NCI-H187 treated with DMSO at 0.1 percent for 48 hours (cell line): ENCODE measurements at places on chromosomes 1 and 21.
A peak's percentile ranks its signal among the peaks of the same experiment; 100 is the strongest.

- no peak for DNase-seq
These were observed 17.5 kb downstream of the SLC26A9 start for GRCh38 chr1:205925736-205926135.

- DNase-seq: no peak
These were observed 50.7 kb downstream of the SPATA17 start for GRCh38 chr1:217681806-217682205.

DNA sequence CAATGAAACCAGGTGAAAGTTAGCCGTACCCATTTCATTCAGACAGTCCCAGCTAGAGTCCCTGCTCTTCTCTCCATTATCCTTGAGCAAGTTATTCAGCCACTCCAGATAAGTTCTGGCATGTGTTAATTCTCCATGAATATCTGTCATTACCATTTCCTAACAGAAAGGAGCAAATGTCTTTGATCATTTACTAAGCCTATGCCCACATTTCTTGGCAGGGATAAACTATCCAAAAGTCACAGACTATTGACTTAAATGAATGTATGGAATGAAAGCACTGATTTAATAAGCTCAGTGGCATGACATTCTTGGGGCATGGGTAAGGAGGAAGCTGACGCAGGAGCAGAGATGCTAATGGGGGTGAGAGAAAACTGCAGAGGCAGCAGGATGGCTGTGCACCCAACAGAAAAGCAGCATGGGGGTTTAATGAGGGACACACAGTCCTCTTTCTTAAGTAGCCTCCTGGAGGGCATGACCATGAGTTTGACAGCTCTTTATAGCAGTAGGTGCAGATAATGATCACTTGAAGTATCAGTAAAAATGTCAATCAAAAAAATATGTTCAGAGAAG, 17.6 kb upstream of the DHCR24 start:
- DNase-seq: no peak

- no peak for DNase-seq
These were observed 365.7 kb upstream of the USP24 start for GRCh38 chr1:55580845-55581332.

DNA sequence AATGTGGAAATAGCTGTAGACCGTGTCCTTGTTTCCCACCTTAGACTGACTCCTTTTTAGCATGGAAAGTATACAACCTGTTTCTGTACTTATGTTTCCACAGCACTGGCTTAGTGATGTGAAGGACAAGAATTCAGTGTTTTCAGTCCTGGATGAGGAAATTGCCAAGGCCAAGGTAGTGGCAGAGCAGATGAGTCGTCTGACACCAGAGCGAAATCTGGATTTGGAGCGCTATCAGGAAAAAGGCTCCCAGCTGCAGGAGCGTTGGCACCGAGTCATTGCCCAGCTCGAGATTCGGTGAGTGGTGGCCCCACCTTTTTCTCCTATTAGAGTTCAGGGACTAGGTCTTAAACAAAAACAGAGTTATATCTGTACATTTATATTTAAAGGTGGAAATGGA, 112.6 kb downstream of the MACF1 start:
- DNase-seq: no peak

DNA sequence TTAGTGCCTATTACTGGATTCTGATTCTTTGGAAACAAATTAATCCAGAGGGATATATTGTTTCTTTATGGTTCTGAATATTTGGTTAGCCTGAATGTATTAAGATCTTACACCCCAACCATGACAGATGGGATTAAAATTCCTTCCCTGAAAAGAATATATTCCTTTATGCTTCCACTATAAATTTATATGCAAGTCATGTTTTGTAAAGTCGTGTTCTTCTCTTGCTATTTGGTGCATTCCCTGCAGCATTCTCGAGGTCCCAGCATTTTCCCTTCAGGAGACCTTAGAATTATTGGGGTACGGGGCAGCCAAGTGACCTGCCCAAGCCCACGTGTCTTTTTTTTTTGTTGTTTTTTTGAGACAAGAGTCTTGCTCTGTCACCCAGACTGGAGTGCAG, 62.4 kb downstream of the DISC1 start:
- no peak for DNase-seq

- DNase-seq: no peak
These were observed 745 bp downstream of the MUL1 start for GRCh38 chr1:20507248-20507563.

- DNase-seq: no peak
These were observed 362.2 kb upstream of the LYPLAL1 start for GRCh38 chr1:218811497-218811896.

- DNase-seq: no peak
These were observed 151.9 kb downstream of the CASZ1 start for GRCh38 chr1:10644307-10645128.

DNA sequence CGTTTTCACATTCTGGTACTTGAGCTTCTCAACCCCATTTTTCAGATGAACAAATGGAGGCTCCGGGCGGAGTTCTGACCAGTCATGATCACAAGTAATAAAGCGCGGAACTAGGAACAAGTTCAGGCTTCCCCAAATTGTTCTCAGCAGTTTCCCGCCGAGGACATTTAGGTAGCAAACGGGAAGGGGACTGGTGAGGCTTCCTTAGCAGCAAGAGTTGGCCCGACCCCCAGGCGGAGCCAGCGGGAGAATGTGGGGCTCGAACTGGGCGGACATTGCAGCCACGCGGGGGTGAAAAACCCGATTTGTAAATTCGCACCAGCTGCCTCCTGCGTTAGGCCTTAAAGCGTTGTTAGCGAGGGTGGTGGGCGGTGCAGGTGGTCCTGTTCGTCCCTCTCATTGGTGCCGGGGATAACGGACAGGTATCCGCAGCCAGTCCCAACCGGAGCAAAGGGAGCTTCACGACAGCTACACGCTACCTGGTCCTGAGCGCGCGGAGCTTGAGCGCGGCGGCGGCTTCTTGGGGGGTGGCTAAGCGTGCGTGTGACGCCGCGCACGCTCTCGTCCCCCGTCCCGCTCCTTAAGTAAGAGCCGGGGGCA, 15.3 kb downstream of the SEMA6C start:
- peak; percentile 89 for DNase-seq

GRCh38 chr1:88662723-88663122, 21.4 kb upstream of the PKN2 start:
- DNase-seq: no peak
